Large intestine (tissue), 12 donors: ENCODE measurements at places on chromosomes 3 and 15. TPM values are rescaled to one million over a fixed set of nuclear protein-coding genes. Genes with fewer than 3 reads are reported as not detected.

DNA sequence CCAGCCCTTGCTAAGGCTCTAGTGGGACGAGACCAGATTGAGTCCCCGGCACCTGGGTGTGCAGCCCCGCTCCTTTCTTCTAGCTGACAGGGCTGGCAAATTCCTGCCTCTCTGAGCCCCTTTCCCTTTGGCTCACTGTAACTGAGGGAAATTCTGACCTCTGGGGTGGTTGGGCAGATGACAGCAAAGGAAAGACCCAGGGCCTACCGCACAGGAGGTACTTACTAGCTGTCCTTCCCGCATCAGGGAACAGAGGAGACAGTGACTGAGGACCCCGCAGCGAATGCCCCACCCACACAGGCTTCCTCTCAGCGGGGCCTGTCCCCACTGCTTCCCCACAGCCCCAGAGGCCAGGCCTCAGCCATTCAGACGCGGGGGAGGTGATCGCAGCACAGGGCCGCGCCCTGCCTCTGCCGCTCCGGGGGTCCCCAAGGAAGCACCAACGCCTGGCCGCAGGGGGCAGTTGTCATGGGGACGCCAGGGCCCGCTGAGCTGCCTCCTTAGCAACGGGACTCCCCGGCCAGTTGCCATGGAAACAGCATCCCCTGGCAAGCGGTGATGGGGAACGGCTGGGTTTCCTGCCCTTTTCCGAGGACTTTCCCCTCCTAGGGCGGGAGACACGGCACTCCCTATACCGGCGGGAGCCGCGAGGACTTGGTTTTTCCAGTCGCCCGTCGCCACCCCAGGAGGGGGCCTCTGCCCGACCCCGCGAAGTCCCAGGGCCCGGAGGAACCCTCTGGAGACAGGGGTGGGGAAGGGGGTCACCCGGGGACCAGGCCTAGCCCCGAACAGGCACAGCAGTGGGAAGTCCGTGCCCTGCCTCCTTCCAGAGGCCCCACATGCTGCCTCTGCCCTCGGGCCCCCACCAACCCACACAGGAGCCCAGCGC, 50.1 kb downstream of the HCN4 start:
- peak; percentile 17 for DNase-seq
- no peaks in the 10 kb centered on the region for H3K36me3 ChIP-seq
- H3K4me1 ChIP-seq = no peaks in the 10 kb centered on the region
- H3K4me3 ChIP-seq = no peak overlapping the region
- H3K27me3 ChIP-seq = peaks cover 20% of the 10 kb centered on the region

DNA sequence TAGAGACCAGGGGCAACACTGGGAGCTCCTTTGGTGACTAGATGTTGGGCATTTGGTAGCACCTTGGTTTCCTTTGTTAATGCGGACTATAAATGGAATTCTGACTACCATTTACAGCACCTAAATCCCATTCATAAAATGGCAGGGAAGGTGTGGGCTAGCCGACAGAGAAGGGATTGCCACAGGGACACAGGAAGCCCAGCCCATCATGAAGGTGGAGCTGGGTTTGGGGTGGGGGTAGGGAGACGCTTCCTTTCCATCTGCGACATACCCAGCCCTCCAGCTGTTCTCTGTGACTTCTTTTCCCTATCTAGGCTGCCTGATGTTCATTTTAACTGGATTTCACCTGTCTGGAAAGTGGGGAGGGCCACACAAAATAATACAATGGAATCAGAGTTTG, 21.0 kb downstream of the ABHD2 start:
- peak overlapping the region; percentile 89 for H3K27ac ChIP-seq
- H3K27me3 ChIP-seq = no peaks in the 10 kb centered on the region
- peaks cover 56% of the 10 kb centered on the region for H3K4me1 ChIP-seq
- H3K4me3 ChIP-seq = no peak overlapping the region
- peaks cover 4% of the 10 kb centered on the region for H3K36me3 ChIP-seq
- no peak for DNase-seq

DNA sequence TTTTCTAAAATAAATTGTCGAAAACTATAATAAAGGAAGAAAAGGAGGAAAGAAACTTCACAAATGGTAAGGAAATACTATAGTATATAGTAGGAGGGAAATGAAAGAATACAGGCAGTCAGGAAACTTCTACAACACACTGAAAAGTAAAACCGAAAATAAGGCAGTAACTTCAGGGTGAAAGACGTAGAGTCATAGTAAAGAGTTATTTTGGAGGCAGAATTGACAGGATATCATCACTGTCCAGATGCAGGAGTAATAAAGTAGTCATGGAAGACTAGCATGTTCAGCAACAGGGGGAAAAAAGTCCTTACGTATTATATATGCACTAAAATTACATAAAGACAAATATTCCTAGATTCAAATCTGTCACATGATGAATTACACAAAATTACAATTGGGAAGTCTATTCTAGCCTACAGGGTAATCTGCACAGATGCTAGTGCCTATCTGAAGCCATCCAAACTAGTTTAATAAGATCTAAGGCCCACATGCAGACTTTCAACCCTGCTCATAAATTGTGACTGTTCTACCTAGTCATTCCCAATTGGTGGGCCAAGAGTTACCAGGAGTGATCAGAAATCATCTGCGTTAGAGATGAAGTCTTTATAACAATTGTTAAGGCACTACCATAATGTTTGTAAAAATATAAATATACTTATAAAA, 14.0 kb downstream of the VPS13C start:
- no peaks in the 10 kb centered on the region for H3K4me1 ChIP-seq
- H3K36me3 ChIP-seq = peaks cover 2% of the 10 kb centered on the region
- H3K4me3 ChIP-seq = no peak overlapping the region
- H3K27ac ChIP-seq = no peak overlapping the region
- H3K27me3 ChIP-seq = no peaks in the 10 kb centered on the region

DNA sequence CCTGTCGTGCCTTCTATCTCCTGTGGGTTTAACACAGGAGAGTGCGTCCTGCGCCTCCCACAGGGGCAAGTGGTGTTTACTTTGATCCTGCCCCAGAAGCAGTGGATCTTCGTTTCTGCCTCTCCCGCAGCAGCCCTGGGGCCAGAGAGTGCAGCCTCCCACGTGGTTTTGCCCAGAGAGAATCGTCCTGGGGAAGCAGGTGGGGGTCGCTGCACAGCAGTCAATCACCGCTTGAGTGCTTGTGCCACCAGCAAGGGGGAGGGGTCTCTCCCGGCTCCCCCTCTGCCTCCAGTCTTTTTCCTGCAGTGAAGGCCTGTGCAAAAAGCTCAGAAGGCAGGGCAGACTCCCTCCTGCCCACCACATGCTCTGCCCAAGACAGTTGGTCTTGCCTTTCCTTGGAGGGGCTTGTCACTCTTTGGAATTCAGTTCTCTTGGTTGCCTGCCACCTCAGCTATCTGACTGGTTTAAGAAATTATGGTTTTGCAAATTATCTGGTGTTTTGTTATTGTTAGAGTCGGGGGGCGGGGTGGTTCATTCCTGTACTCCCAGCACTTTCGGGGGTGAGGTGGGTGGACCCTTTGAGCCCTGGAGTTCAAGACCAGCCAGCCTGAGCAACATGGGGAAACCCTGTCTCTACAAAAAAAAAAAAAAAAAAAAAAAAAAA, 26.9 kb downstream of the STOML1 start:
- no peak for DNase-seq
- H3K4me3 ChIP-seq = no peak overlapping the region
- H3K4me1 ChIP-seq = no peaks in the 10 kb centered on the region
- no peaks in the 10 kb centered on the region for H3K36me3 ChIP-seq

DNA sequence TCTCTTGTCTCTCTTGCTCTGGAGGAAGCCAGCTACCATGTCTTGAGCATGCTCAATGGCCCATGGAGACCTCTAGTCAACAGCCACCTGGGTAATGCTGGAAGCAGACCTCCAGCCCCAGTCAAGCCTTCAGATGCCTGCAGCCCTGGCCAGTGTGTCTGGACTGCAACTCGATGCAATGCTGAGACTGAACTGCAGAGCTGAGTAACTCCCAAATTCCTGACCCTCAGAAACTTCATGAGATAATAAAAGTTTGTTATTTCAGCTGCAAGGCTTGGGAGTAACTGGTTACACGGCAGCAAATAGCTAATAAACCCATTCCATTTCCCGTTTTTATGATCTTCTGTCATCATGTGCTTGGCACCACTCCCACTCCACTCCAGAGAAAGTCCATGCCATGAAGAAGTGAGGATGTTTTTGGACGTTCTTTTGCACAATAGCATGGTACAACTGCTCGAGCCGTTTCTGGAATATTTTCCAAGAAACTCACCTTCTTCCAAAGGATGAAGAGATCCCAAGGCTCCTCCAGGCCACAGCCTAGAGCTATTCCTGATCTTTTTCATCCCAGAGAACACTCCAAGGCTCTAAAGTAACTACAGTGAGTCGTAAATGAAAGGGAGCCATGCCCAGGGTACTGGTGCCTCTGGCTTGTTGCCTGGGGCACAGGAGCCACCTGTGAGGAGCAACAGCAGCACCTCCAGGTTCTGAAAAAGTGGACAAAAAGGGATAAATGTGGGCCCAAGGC, 72.0 kb upstream of the KLF13 start:
- H3K27ac ChIP-seq = peak overlapping the region; percentile 5
- H3K4me3 ChIP-seq = no peak overlapping the region
- peaks cover 4% of the 10 kb centered on the region for H3K4me1 ChIP-seq
- no peaks in the 10 kb centered on the region for H3K27me3 ChIP-seq

DNA sequence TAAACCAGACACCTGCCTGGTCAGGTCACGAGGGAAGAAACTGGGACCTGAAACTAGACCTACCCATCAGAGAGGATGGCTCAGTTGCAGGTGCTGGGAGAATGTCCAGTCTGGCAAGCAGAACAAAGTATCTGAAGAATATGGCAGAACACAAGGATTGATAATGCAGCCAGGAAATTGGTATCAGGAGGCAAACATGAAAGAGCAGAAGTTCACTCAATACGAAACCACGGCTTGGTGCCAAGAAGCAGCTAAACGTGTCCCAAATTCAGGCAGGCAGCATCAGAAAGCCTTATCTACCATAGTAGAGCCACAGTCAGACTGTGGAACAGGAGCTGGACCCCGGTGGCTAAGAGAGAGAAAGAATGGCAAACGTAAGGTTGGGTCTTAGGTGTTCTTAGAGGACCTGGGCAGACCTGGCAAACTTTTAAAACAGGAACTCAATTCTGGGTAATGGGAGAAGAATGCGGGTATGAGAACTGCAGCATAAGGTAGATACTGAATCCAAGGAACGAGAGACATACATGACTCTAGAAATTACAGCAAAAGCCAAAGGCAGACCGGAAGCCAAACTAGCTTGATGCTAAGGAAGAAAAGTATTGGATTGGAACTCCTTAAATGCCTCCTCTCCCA, 169.0 kb upstream of the NECTIN3 start:
- no peak for DNase-seq
- no peaks in the 10 kb centered on the region for H3K4me1 ChIP-seq
- H3K36me3 ChIP-seq = no peaks in the 10 kb centered on the region
- no peak overlapping the region for H3K27ac ChIP-seq
- no peaks in the 10 kb centered on the region for H3K27me3 ChIP-seq
- H3K4me3 ChIP-seq = no peak overlapping the region

GRCh38 chr15:80173022-80173759, 20.4 kb downstream of the FAH start:
- peak; percentile 54 for DNase-seq
- H3K27ac ChIP-seq = no peak overlapping the region
- H3K4me1 ChIP-seq = no peaks in the 10 kb centered on the region
- no peaks in the 10 kb centered on the region for H3K27me3 ChIP-seq

DNA sequence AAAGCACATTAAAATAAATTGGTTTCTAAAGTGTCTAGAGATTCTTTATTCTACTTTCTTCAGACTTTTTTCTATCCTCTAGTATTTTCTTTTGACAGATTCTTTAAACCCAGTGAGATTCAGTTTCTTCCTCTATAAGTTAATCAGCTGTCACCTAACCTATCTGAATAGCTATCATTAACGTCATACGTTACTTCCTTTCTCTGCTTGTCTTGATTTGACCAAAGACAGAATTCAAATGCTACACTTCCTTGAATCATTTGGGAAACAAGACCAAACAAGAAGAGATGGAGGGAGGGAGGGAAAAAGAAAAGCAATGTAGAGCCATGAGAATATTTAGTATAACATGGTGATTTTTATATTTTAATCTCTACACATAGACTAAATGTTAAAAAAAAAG, 235.2 kb downstream of the NAALADL2 start:
- H3K36me3 ChIP-seq = no peaks in the 10 kb centered on the region
- no peak overlapping the region for H3K4me3 ChIP-seq
- no peaks in the 10 kb centered on the region for H3K4me1 ChIP-seq
- DNase-seq = no peak

- H3K4me3 ChIP-seq = no peak overlapping the region
- no peaks in the 10 kb centered on the region for H3K4me1 ChIP-seq
- no peak overlapping the region for H3K27ac ChIP-seq
- no peaks in the 10 kb centered on the region for H3K27me3 ChIP-seq
Observed at GRCh38 chr3:121645054-121645453, 15.6 kb downstream of the HCLS1 start.

- no peaks in the 10 kb centered on the region for H3K36me3 ChIP-seq
- H3K4me1 ChIP-seq = no peaks in the 10 kb centered on the region
- no peaks in the 10 kb centered on the region for H3K27me3 ChIP-seq
- DNase-seq = no peak
Observed at GRCh38 chr3:59935025-59935424, 885.2 kb upstream of the CFAP20DC start.

DNA sequence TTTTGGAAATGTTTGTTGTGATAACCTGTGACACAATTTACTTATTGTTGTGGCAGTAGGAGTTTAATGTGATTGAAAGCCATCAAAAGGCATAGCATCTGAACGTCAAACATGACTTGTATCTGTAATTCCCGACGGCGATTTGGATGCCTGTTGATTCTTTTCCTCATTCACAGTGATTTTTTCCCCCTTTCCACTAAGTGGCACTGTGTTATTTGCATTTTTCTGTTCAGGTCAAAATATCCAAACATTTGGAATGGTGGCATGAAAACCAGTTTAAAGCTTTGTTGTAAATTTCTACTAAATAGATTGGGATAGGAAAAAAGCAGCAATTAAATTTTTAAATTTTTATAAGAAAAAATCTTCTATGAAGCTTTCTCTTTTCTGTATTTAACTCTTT, 259.9 kb upstream of the KCNH8 start:
- H3K36me3 ChIP-seq = no peaks in the 10 kb centered on the region
- H3K27me3 ChIP-seq = no peaks in the 10 kb centered on the region
- no peak overlapping the region for H3K27ac ChIP-seq

The SERINC4 gene
- 0.42 TPM for polyA plus RNA-seq

The SEMA4B gene
- 57.7 TPM for polyA plus RNA-seq

The CYP1A2 gene
- polyA plus RNA-seq = not detected

The ZNF662 gene
- polyA plus RNA-seq = 23.4 TPM

The ISLR2 gene
- polyA plus RNA-seq = 4.9 TPM

The ZKSCAN7 gene
- 8.4 TPM for polyA plus RNA-seq

The GOLGA8H gene
- 0.28 TPM for polyA plus RNA-seq

The CFAP100 gene
- polyA plus RNA-seq = 0.45 TPM

The APOD gene
- 12.6 TPM for polyA plus RNA-seq

The DUSP7 gene
- polyA plus RNA-seq = 9.6 TPM

The RLBP1 gene
- polyA plus RNA-seq = 2.8 TPM

The LRRC49 gene
- polyA plus RNA-seq = 7.2 TPM
